ENCODE measurements at places on chromosomes 1 and 21. TPM values are rescaled to one million over a fixed set of nuclear protein-coding genes. Genes with fewer than 3 reads are reported as not detected.
A peak's percentile ranks its signal among the peaks of the same experiment; 100 is the strongest.

DNA sequence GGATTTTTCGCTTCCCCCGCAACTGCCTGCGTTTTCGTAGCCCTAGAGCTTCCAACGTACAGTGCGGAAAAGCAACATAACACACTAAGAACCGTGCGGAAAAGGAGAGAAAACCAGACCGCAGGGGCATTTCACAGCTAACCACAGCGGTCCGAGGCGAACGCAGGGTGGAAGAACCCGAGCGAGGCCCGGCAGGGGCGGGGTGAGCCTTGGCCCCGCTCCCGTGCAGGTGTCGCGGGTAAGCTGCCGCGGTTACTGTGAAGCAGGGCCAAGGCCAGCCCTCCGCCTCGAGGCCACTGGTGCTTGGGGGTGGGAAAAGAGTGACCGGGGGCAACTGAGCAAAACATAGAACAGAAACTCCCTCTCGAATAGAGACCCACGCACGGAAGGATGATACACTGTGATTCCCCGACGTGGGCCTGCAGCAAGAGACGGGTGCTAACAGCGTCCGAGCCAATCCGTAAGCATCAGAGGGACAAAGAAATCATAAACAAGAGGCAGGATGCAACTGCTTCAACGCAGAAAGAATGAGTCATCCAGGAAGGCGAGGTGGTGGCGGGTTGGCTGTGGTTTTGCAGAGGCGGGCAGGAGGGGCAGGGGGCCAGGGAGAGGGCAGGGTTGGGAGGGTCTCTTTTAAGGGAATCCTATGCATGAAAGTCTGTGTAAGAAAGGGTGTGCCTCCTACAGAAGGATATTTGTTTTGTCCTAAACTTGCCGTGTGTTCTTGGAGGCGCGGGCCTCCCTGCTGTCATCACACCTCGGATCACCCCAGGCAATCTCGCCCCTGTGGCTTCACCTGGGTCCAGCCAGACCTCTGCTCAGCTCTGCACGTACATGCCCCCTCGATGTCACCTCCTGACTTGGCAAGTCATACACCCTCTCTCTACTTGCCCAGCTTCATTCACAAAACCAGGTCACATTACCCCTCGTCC, 7.3 kb downstream of the GNG4 start:
- no peak for DNase-seq

DNA sequence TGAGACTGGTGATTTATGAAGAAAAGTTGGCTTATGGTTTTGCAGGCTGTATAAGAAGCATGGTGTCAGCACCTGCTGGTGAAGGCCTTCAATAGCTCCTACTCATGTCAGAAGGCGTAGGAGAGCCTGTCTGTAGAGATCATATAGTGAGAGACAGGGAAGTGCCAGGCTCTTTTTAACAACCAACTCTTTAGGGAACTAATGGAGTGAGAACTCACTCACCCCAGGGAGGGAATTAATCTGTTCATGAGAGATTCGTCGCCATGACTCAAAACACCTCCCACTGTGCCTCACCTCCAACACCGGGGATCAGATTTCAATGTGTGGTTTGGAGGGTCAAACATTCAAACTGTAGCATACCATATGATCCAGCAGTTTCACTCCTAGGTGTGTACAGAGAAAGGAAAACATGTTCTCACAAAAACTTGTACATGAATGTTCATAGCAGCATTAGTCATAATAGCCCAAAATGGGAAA, 72.6 kb downstream of the TTC3 start:
- DNase-seq, result no peak

DNA sequence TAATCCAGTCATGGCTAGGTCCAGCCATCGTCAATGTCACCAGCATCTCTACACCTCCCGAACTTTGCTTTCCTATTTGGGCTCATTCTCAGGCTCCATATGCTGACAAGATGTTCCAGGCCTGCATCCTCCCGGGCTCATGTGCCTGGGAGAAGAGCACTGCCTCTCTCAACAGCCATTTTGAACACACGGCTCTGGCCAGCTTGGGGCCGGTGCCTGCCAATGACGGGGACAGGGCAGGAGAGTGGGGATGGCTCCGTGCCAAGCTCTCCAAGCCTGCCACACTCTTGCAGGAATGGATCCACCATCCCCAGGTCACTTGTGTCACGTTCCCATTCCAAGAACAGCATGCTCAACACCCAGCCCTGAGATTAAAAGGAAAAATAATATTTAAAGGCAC, 61.4 kb upstream of the PAX7 start:
- peak; percentile 29 for DNase-seq

- DNase-seq, result peak; percentile 79
Measured at GRCh38 chr1:36224537-36225282, 467 bp downstream of the THRAP3 start.

DNA sequence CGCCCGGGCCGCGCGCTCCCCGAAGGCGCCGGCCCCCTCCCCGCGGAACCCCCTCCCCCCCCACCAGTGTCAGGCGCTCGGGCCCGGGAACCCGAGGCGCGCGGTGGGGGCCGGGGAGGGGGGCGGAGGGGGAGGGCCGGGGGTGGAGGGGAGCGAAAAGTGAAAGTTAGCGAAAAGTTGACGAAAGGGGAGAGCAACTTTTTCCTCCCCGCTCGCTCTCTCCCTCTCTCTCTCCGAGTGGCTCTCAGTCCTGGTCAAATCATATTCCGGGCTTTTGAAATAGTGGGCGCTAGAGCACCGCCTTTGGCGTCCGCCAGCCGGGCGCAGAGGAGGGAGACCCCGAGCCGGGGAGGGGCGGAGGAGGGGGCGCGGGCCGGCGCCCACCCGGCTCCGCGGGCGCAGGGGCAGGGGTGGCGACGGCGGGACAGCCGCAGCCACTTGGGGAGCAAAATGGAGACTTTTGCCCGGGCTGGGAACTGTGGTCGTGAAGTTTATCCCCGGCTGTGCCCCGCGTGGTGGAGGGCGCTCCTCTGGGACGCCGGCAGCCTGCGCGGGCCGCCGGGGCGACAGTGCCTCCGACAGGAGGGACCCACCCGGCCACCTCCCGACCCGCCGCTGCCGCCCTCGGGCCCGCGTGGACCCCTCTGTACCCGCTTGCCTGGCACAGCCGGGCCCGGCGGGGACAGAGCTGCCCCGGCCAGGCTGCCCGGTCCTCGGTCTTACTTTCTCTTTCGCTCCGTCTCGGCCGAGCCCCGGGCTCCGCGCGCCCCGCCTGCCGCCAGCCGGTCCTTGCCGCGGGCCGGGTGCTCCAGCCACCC, 697 bp downstream of the PRDM16 start:
- DNase-seq, result no peak

- no peak for DNase-seq
Measured at GRCh38 chr1:4462831-4463484, 191.5 kb upstream of the AJAP1 start.

DNA sequence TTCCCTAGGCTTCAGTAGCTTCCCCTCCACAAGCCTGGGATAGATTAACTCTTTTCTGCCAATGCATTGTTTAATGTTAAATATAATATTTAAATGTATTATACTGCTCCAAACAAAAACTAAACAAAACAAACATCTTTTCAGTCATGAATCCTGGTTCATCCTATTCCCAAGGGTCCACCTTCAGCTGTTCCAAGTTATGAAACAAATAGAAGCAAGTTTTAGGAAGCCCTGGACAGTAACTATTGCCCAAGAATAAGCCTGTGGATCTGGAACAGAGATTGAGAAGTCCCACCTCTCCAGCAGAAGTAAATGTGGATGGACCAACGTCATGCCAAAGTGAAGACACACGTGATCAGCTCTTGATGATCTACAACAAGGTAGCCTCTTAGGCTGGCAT, 408.1 kb downstream of the SETD4 start:
- no peak for DNase-seq

DNA sequence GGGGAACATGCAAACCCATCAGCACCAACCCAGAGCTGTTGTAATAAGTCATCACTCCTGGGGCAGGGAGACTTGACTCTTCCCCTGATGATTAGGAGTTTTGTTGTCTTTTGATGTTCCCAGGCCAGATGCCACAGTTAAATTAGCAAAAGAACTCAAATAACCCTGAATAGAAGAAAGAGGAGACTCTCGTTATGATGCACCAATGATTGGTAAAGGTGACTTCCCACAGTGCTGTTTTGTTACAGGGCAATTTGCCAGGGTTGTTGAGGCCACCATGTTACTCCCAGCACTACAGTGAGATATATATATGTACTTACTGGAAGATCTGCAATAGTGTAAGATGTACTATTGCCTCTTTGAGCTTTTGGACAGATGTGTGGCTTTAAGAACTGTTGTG, 24.3 kb upstream of the RCAN1 start:
- DNase-seq, result no peak

- no peak for DNase-seq
Measured at GRCh38 chr1:81635816-81636215, 164.9 kb upstream of the ADGRL2 start.

DNA sequence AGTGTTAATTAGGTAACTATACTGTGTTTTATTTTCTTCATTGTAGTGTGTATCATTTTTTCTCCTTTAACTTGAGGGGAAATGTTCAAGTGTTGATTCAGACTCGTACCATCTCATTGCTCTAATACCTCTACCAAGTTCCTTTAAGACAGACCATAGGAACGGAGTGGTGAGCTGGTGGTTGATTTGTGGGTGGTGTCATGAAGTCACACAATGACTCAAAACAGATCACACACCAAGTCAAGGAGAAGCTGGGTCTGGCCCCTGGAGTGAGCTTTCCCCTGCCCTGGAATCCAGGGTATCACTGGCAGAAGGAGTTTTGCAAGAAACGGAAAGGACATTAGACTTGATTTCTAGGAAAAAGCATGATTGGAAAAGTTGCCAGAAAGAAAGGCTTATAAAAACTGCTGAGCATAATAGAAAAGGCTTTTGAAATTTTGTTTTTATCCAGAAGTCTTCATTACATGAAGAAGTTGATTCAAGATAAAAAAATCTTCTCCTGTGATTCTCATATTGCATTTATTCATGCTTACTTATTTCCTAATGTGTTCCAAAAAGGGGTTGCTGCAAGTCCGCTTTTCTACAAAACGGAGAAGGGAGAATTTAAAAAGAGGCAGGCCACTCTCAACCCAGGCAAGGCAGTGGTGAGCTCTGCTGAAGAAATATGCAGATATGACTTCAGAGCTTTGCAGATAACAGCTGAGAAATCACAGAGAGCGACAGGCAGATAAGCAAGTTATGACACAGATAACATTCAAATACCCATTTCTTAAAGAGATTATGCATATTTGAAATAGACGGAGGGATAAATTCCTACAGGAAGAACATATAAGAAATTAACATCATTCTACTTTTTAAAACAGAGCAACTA, 79.7 kb downstream of the TBX19 start:
- DNase-seq, result no peak

DNA sequence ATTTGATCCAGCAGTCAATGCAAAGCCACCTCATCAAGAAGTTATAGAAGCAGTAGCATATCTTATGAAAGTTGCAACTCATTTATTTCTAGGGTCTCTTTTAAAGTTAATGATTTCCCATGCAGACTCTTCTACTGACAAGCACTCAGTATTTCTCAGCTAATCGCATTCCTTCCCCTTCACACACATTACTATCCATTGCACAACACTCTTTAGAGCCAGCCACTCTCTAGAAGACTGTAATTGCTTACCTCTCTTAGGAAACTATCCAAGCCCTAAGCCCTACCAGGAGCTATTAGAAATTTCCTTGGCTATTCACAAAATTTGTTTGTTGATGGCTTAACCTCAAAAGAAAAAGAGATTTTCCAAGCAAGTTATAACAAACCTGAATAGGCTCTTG, 106.0 kb downstream of the ADAMTS1 start:
- no peak for DNase-seq

DNA sequence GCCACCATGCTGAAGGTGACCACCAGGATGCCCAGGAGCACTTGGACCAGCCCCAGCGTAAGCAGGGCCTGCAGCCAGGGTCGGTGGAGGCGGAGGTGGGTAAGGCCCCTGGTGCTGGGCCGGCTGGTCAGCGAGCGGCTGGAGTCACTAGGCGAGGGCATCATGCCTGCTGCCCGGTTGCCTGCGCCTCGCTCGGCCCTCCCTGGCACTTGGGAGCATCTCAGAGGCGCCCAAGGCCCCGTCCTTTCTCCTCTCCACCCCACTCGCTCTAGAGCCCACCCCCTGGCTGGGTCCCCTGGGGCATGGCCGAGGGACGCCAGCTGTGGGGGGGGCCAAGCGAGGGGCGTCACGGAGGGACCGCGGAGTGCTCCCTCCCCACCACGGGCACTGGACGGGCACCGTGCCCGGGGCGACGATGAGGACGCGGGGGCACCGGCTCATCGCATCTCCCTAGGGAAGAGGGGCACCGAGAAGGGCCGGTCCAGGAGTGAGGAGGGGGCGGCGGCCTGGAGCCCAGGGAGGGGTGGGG, 505 bp downstream of the ENTREP3 start:
- DNase-seq, result no peak

DNA sequence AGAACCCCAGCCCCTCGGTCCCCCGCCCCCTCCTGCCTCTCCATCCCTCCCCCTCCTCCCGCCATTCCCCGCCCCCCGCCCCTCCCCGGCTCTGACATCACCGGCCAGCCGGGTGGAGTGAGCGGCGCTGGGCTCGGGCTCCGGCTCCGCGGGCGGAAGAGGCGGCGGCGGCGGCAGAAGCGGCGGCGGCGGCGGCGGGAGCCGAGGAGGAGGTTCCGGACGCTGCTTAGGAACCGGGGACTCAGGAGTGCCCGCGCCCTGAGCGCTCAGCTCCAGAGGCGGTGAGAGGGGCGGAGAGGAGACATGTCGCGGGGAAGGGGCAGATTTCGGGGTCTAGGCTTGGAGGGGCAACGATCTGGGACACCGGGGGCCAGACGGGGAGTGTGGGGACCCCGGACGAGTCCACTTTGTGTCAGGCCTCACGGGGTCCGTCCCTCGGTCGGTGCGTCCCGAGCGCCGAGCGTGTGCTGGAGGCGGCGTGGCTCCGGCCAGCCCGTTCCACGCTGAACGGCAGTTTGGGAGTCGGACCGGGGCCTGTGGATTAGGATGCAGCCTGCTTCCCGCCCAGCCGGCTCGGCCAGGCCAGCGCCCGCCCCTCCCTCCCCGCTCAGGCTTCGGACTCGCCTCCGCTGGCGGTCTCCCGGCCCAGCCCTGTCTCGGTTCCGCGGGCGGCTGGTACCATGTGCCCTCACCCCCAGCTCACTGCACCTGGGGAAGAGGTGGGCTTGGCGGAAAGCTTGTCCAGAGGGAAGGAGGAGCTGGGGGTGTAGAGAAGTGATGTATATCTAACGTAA, at the start of gene PEA15:
Gene PEA15, plus strand, starts transcription at position 143 of the 794 bp plus-strand sequence. CDS start 6,161 bp downstream, outside the sequence.
- DNase-seq, result peak; percentile 85

GRCh38 chr1:56180520-56181190, 398.7 kb downstream of the PLPP3 start:
- no peak for DNase-seq

- DNase-seq, result no peak
Measured at GRCh38 chr1:198657550-198658064, 18.8 kb downstream of the PTPRC start.

The TNFAIP8L2 gene
- total RNA-seq, result 0.39 TPM

The ELAPOR1 gene
- total RNA-seq, result 0.20 TPM

The ZNF683 gene
- not detected for total RNA-seq

The CDA gene
- total RNA-seq, result 2.9 TPM

All from heart right ventricle (tissue), 16 donors.